ENCODE measurements at places on chromosomes 7 and 10.
A peak's percentile ranks its signal among the peaks of the same experiment; 100 is the strongest.

DNA sequence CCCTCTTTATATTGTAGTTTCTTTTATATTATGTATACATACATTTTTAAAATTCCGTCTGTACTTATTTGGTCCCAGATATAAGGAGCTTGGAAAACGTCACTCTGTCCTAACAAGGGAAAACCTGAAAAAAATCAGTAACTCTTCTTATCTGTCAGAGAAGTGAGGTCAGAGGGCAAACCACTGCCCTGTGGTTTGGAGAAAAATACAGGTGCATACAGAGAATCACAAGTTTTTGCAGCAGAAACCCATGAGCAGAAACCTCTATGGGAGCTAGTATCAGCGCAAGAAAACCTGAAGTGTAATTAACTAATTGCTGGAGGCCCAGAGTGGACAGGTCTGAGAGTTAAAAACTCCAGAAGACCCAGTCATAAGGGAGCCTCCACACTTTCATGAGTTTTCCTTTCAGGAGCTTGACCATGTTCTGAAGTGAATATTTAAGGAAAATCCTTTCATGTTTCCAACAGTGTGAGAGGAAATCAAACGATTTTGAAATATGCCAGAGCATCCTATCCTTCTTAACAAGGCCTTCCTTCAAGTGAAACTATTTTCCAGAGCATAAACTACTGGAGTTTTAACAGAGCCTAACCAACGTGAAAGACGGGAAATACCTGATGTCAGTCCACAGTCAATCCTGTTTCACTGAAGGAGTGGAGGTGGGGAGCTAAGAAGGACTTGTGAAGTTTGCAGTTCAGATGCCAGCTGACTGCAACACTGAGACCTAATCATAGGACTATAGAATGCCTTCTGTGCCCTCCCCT lies 290.8 kb upstream of the BMPER start:
- no peak for DNase-seq

DNA sequence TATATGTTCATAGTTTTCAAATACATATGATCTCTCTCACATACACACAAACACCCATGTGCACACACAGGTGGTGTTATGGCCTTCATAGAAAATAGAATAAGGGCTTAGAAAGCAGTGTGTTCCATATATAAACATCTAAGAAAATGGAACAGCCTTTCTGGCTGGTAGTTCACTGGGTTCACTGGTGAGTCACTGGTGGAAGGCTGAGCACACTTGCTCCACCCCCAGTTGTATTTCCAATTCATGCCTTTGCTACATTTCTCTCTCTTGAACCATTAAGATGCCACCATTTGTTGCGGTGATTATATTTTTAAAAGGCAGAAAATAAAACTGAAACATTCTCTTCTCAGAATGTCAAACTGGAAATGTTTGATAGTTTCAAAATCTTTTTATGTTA lies 252.1 kb downstream of the GLI3 start:
- DNase-seq: no peak

- DNase-seq: no peak
Observed at GRCh38 chr7:4837803-4838625, 23.8 kb downstream of the PAPOLB start.

GRCh38 chr10:29394321-29394932 lies 105.6 kb downstream of the LYZL1 start:
- DNase-seq: no peak

DNA sequence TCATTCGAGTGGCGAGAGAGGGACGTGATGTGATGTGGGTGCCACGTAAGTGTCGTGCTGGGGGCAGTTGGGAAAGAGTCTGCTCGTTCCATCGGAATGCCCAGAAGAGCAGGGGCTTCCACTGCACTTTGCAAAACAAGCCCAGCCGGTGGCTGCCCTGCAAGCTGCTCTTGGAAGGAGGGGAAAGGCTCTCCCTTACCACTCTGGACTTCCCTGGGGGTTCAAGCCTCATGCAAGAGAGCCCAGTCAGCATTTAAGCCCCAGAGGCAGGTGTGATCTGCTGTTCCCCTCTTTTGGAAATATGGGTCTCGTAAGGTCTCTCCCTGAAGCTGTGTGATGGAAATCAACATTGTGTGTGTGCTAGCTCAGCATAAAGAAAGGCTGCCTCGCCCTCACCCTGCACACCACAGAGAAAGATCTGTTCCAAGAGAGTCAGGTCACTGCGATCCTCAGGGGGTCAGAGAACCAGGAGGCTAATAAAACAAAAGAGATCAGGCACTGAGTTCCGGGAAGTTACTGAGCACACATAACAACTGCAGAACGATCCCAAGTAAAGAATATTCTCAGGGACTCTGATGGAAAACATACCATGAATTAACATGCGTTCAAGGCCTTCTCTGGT lies 212.5 kb downstream of the ADAM12 start:
- no peak for DNase-seq

DNA sequence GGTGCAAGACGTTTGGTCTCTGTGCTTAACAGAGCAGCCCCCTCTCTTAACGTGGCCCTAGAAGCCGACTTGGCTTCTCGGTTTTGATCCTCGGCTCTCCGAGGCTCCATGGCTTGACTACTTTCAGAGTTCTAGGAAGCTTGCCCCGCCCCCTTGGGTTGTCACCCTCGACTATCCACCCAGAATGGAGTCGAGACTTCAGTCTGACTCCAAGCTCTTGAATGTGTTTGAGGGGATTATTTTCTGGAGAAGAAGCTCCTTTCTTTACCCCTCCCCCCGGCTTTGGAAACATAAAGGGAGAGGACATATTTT lies 448 bp downstream of the SEC24C start:
- no peak for DNase-seq

GRCh38 chr7:129946282-129946681 lies 6.5 kb downstream of the UBE2H start:
- DNase-seq: no peak

GRCh38 chr10:30481603-30482002 lies 47.6 kb downstream of the MAP3K8 start:
- DNase-seq: no peak

GRCh38 chr7:159048656-159049055 lies 96.0 kb downstream of the VIPR2 start:
- DNase-seq: no peak

DNA sequence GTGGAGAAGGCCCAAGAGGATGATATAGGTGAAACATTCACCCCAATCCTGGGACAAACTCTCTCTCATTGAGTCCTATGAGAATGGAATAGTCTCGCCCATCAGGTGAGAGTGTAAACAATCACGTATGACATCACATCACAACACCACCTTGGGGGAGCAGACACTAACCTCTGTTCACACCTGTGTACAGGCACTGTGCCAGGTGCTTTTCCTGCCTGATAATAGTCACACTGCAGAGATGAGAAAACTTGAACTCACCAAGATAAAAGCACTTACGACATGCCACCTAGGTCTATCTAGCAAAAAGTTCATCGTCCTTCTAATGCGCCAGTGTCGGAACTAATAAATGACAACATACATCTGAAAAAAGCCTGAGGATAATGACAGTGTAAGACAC lies 187.8 kb downstream of the FAM107B start:
- no peak for DNase-seq

GRCh38 chr10:49606981-49607535 lies 3.1 kb upstream of the SLC18A3 start:
- no peak for DNase-seq

DNA sequence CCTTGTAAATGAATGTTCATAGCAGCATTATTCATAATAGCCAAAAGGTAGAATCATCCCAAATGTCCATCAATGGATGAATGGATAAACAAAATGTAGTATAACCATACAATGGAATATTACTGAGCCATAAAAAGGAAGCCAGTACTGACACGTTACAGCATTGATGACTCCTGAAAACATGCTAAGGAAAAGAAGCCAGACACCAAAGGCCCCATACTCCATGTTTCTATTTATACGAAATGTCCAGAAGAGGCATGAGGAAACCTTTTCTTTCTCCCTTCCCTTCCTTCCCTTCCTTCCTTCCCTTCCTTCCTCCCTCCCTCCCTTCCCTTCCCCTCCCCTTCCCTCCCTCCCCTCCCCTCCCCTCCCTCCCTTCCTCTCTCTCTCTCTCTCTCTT lies 131.9 kb downstream of the JAZF1 start:
- DNase-seq: no peak

GRCh38 chr7:73702226-73702625 lies 17.2 kb downstream of the STX1A start:
- DNase-seq: no peak

DNA sequence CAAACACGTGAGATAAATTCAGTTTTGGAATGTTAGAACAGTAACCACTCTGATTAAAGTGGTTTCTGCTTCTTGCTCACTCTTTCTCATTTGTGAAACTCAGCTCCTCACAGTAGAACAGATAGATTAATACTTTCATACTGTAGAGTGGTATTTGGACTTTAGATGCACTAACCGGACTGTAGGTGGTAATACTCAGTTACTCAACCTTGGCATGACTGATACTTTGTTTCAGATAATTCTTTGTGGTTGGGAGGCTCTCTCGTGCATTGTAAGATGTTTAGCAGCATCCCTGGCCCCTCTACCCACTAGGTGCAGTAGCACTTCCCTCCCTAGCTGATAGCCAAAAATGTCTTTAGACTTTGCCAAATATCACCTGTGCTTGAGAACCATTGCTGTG lies 37.6 kb downstream of the MCU start:
- DNase-seq: no peak

GRCh38 chr10:110209926-110210673 lies 2.7 kb downstream of the MXI1 start:
- DNase-seq: no peak

GRCh38 chr10:91433620-91434019 lies 23.5 kb downstream of the HECTD2 start:
- DNase-seq: no peak

GRCh38 chr7:20083781-20084180 lies 133.4 kb downstream of the MACC1 start:
- no peak for DNase-seq

- no peak for DNase-seq
Observed at GRCh38 chr10:48798481-48799254, 114.0 kb downstream of the WDFY4 start.

DNA sequence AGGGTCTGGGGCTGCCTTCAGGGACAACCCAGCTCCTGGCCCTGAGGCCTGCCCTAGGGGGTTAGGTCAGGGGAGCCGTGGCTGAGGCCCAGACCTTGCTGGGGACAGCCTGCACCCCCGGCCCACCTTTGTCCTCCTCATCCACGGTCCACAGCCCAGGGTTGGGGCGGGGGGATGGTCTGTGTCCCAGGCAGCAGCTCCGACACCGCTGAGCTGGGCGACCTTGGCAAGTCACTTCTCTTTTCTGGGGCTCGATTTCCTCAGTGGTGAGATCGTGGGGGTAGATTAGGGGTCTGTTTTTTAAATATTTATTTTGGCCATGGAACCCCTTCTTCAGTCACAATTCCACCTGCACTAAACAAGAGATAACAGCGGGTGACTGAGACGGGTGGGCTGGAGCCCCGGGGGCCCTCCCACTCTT lies 30.9 kb downstream of the DNAJB12 start:
- no peak for DNase-seq

GRCh38 chr10:133124357-133125211 lies 35.4 kb upstream of the KNDC1 start:
- DNase-seq: peak; percentile 63

DNA sequence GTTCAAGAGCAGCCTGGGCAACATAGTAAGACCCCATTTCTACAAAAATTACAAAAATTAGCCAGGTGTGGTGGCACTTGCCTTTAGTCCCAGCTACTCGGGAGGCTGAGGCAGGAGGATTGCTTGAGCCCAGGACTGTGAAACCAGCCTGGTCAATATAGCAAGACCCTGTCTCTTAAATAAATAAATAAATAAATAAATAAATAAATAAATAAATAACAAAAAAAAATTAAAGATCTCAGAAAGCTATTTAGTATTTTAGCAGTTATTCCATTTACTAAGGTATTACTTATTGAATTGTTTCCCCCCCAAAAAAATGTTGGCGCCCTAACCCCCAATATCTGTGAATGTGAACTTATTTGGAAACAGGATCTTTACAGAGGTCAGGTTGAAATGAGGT lies 50.8 kb upstream of the CPN1 start:
- no peak for DNase-seq

DNA sequence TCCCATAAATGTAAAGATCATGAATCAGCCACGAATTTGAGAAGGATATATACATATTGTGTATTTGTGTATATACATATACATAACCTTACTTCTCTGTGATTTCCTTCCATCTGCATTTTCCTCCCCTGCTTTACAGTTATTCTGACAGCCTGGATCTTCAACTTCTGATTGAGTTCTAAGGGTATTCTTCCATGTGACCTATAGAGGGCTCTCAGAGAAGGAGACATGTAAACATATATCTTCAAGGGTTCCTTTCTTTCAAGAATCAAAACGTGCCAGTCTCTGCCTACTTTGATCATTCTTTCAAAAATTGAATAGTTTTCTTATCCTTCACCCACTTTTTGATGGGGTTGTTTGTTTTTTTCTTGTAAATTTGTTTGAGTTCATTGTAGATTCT lies 453.7 kb upstream of the POT1 start:
- no peak for DNase-seq

GRCh38 chr10:4240608-4241197 lies 455.7 kb upstream of the KLF6 start:
- no peak for DNase-seq

- no peak for DNase-seq
Observed at GRCh38 chr7:69550991-69551390, 47.3 kb upstream of the AUTS2 start.

- DNase-seq: no peak
Observed at GRCh38 chr10:20877554-20877953, 19.6 kb downstream of the NEBL start.

DNA sequence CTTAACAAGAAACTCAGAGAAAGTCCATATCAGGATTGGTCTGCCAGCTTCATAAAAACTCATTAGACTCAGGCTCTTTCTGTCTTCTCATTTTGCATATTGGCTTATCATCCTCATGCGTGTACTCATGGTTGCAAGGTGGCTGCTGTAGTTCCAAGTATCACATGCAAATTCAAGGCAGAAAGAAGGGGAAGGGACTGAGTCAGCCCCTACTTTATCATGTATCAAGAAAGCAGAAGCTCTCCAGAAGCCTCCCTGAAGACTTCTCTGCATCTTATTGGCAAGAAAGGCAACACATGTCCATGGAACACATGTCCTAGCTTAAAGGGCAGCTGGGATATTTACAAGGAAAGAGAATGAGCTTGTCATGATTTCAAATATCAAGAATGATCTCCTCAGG lies 19.4 kb upstream of the EZH2 start:
- DNase-seq: no peak

GRCh38 chr7:90788052-90788451 lies 191.9 kb downstream of the CDK14 start:
- no peak for DNase-seq

DNA sequence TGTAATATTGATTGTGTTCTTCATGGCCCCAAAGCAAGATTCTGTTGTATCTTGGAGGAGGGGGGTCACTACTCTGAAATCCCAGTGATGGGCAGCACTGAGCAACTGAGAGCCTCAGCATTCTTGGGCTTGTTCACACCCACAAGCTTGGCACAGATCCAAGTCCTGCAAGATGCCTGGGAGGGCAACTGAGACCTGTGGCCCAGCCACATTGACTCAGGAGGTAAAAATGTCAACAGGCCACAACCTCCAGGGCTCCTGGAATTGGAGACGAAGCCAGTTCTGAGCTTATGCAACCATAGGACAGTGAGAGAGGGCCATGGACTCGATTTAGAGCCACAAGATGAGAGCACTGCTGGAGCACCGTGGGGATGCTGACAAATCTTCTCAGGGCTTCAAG lies 3.1 kb upstream of the DOCK1 start:
- DNase-seq: no peak

GRCh38 chr10:90136731-90137316 lies 435.4 kb downstream of the KIF20B start:
- no peak for DNase-seq

- DNase-seq: no peak
Observed at GRCh38 chr7:12732428-12732827, 45.0 kb downstream of the ARL4A start.
